Bronchial smooth muscle cell (primary cell): ENCODE measurements at places on chromosomes 1 and 21. TPM values are rescaled to one million over a fixed set of nuclear protein-coding genes. Genes with fewer than 3 reads are reported as not detected.

Gene KMO
- not detected in 2 replicates for total RNA-seq

Gene CYP4A11
- not detected in 2 replicates for total RNA-seq

Gene FHAD1
- 0.26 and 0.32 TPM in 2 replicates for total RNA-seq

Gene INSRR
- under 0.01 TPM in 1 of 2 replicates, not detected in the other for total RNA-seq
